ENCODE measurements at places on chromosomes 13 and 19. TPM values are rescaled to one million over a fixed set of nuclear protein-coding genes. Genes with fewer than 3 reads are reported as not detected.
A peak's percentile ranks its signal among the peaks of the same experiment; 100 is the strongest.

ZNF266 gene
- total RNA-seq = 14.7 TPM

- peaks cover 3% of the 10 kb centered on the region for H3K36me3 ChIP-seq
- no peak overlapping the region for H3K4me3 ChIP-seq
- DNase-seq = peak; percentile 48
- no peaks in the 10 kb centered on the region for H3K4me1 ChIP-seq
Measured at GRCh38 chr13:95896301-95896700, 156.9 kb downstream of the UGGT2 start.

NLRP9 gene
- total RNA-seq = not detected

DNA sequence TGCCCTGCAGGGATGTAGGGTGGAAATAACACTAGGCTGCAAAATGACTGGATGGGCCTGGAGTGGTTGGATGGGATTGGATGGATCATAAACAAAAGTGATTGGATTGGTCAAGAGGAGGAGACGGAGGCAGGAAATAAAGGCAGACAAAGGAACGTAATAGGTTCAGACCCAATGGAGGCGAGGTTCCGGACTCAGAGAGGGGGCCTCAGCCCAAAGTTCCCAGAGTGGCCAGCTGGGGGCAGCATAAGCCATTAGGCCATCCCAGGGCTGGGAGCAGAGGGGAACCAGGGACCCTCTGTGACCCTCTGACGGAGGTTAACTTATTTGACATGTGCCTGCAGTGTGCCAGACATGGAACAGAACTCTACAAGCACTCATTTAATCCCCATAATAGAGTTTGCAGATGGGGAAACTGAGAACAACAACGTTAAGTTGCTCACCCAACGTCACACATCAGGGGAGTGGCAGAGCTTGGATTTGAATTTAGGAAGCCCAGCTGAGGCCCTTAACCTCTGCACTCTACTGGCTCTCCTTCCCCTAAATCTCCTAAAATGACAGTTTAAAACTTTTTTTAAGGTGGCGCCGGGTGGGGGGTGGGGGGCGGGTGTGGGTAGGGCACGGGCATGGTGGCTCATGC, 15.3 kb upstream of the MAP1S start:
- H3K4me1 ChIP-seq = no peaks in the 10 kb centered on the region
- H3K4me3 ChIP-seq = no peak overlapping the region
- no peak overlapping the region for H3K27ac ChIP-seq
- no peaks in the 10 kb centered on the region for H3K36me3 ChIP-seq
- DNase-seq = peak; percentile 23

ZNF431 gene
- total RNA-seq = 22.7 TPM

- H3K36me3 ChIP-seq = no peaks in the 10 kb centered on the region
- H3K4me1 ChIP-seq = no peaks in the 10 kb centered on the region
- no peak overlapping the region for H3K27ac ChIP-seq
- H3K4me3 ChIP-seq = no peak overlapping the region
Measured at GRCh38 chr13:105569816-105570215, 965.6 kb downstream of the EFNB2 start.

KLF2 gene
- total RNA-seq = 1.9 TPM

LHB gene
- total RNA-seq = not detected

DNA sequence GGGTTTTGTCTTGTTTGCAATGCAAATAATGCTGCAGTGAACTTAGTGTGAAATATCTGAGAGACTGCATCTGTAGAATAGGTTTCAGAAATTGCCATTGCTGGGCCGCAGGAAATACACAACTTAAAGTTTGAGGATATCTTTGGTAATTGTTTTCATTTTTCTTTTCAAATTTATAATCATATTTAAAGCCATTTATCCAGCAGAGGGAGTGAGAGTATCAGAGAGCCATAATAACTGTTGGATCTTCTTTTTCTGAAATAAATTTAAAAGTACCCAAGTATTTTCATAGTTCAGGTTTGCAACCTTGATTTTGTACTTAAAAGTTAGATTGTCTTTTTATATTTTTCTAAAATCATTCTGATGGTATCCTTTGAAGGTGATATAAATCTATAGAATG, 99.4 kb downstream of the ZMYM2 start:
- peaks cover 64% of the 10 kb centered on the region for H3K36me3 ChIP-seq
- H3K4me3 ChIP-seq = no peak overlapping the region
- no peaks in the 10 kb centered on the region for H3K4me1 ChIP-seq
- no peak for DNase-seq

DNA sequence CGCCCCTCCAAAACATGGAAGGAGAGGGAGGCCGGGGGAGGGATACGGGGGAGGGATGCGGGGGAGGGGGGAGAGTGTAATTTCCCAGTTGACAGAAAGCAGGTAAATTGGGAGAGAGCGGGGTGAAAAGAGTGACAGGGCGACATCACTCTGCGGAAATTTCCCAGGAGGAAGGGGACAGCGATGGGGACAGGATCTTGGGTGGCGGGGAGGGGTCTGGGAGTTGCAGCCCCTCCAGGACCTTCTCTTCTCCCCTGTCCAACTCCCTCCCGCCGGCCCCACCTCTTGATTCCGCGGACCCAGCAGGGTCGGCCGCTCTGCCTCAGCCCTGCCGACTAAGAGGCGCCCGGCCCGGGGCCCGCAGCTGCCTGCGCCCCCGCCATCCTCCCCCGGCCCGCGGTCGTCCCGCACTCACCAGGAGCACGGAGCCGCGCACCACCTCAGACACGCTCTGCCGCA, 108.0 kb upstream of the DOCK9 start:
- H3K4me3 ChIP-seq = peak overlapping the region; percentile 54
- peaks cover 2% of the 10 kb centered on the region for H3K27me3 ChIP-seq
- no peak overlapping the region for H3K27ac ChIP-seq
- H3K36me3 ChIP-seq = no peaks in the 10 kb centered on the region

GRCh38 chr19:17090583-17090982, 15.0 kb downstream of the MYO9B start:
- H3K4me1 ChIP-seq = peaks cover 28% of the 10 kb centered on the region
- peaks cover 2% of the 10 kb centered on the region for H3K36me3 ChIP-seq
- no peak overlapping the region for H3K4me3 ChIP-seq
- H3K27ac ChIP-seq = peak overlapping the region; percentile 84

TMEM38A gene
- total RNA-seq = 2.2 TPM

DNA sequence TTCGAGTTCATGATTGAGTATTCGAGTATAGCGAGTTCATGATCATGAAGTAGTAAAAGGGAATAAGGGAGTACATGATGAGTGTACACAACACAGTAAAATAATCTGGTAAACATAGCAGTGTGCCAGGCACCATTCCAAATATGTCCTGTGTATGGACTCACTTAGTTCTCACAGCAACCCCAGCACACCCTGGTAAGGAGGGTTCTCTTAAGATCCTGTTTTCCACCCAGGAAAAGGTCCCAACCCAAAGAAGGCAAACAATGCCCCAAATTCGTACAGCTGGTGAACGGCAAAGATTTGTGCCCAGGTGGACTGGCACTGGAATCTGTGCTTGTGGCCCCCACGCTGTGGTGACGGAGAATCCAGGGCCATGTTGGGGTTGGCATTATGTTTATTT, 21.4 kb downstream of the HPN start:
- H3K4me3 ChIP-seq = no peak overlapping the region
- H3K27me3 ChIP-seq = no peaks in the 10 kb centered on the region
- H3K36me3 ChIP-seq = no peaks in the 10 kb centered on the region
- H3K4me1 ChIP-seq = no peaks in the 10 kb centered on the region

- no peak overlapping the region for H3K4me3 ChIP-seq
- no peaks in the 10 kb centered on the region for H3K27me3 ChIP-seq
- peak overlapping the region; percentile 8 for H3K27ac ChIP-seq
- H3K4me1 ChIP-seq = peaks cover 29% of the 10 kb centered on the region
- no peak for DNase-seq
- no peaks in the 10 kb centered on the region for H3K36me3 ChIP-seq
Measured at GRCh38 chr13:51637852-51638215, 53.6 kb downstream of the WDFY2 start.

TNFRSF19 gene
- 27.8 TPM for total RNA-seq

S1PR4 gene
- total RNA-seq = not detected

MCF2L gene
- 3.4 TPM for total RNA-seq

TUBA3C gene
- total RNA-seq = not detected

DNA sequence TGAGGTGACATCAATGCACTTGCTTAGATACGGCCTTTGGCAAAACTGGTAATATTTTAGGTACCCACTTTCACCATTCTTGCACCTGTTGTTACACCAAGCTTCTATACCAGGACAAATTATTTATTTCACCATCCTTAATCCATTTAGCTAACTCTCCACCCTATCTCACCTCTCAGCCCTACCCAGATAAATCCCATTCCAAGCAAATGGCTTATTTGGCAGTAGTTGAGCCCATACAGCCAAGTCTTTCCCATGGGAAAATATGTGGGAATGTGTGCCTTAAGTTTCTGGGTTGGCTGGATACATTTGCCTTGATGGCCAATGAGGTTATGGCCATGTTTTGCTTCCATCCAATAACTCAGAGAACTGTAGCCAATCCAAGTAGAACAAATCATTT, 551.9 kb downstream of the GPC6 start:
- DNase-seq = no peak
- no peaks in the 10 kb centered on the region for H3K27me3 ChIP-seq
- no peak overlapping the region for H3K27ac ChIP-seq
- peaks cover 18% of the 10 kb centered on the region for H3K4me1 ChIP-seq
- H3K36me3 ChIP-seq = no peaks in the 10 kb centered on the region
- H3K4me3 ChIP-seq = no peak overlapping the region

MAP2K7 gene
- 22.9 TPM for total RNA-seq

CLDN10 gene
- 0.41 TPM for total RNA-seq

- H3K4me3 ChIP-seq = no peak overlapping the region
- H3K27ac ChIP-seq = no peak overlapping the region
- no peaks in the 10 kb centered on the region for H3K27me3 ChIP-seq
- H3K36me3 ChIP-seq = no peaks in the 10 kb centered on the region
- H3K4me1 ChIP-seq = no peaks in the 10 kb centered on the region
Measured at GRCh38 chr13:60258349-60258748, 94.6 kb upstream of the DIAPH3 start.

DNA sequence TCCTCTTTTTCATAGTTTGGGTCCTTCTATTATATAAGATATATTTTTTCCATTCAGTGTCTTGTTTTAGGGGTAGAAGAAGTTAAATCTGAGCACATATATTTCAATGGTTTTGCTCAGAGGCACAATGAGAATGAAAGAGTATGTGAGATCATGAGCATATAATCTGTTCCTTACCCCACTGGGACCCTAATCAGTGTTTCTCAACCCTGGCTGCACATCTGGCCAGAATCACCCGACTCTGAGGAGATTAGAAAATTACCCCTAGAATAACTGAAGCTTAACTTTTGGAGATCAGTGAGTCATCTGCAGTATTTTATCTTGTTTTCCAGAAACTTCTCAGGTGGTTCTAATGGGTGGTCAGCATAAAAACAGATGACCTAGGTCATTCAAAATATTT, 782 bp downstream of the CYSLTR2 start:
- H3K4me1 ChIP-seq = no peaks in the 10 kb centered on the region
- DNase-seq = no peak
- no peaks in the 10 kb centered on the region for H3K36me3 ChIP-seq
- peaks cover 4% of the 10 kb centered on the region for H3K27me3 ChIP-seq
- H3K4me3 ChIP-seq = no peak overlapping the region

NR2F6 gene
- total RNA-seq = 63.5 TPM
